ENCODE measurements at places on chromosomes 12 and 14.

DNA sequence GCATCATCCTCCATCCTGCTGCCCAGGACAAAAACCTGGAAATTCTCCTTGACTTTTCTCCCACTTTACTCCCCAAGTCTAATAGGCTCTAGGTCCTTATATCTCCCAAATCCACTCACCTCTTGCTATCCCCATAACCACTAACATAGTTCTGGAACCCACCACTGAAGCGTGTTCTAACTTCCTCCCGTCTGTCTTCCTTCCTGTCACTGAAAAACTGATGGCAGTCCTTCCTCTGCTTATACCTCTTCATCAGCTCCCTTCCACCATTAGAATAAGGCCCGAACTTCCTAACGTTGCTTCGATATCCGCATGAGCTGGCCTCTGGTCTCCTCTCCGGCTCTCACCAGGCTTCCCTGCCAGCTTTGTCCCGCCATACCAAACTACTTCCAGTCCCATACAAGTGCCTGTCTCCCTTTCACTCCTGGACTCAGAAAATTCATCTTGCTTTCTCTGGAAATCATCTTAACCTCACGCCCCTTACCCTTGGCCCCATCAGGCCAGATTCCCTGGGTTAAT, 63.0 kb upstream of the BCL2L14 start:
- DNase-seq = no peak

DNA sequence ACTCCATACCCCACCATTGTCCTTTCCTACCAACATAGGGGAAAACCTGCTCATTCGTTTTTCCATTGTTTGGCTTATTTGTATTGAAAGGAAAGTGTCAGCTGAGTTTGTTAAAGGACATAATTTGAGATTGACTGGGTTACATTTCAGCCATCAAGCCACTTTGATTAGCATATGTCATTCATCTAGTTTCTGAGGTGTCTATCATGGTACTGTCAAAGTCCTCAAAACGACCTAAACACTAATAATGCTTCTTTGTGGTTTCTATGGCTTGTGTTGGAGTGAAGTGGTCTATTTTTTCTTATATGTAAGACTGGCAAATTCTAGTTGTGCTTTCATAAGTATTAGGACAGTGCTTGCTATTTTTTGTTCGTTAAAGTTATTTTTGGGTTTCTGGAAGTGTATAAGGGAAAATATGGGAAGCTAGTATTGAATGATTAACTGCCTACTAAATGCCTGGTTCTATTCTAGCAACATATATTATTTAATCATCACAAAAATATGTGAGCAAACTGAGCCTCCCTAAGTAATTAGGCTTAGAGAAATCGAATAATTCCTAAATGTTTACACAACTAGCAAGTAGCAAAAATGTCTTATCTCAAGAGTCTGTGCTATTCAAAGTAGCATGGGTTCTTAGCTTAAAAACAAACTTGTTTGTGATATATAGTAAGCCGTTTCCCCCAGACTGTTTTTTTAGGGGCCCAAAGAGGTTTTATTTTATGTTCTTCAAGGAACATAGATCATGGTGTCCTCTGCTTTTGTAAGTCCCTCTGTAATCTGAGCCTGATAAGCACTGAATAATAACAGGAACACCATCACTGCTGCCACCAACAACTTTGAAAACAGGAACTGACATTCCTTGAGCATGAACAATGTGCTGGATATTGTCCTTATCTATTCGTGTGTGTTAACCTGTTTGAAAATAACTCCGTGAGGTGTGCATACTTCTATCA, 67.1 kb downstream of the DERA start:
- DNase-seq = no peak

DNA sequence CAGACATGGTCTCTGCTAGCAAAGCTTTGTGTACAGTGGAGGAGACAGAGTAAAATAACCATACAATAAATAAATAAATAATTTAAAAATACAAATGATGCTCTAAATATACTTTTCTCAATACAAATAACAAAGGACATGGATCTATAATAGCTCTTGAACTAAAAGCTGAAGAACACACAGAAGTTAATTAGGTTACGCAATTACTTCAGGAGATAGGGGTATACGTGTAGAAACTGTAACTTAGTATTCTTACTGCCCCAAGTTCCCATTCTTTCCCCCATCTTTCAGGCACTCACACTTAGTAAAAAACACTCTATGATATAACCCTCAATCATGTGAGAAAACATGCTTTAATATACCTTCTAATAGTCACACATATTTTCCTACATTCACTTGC, 44.2 kb downstream of the INSM2 start:
- DNase-seq = no peak

GRCh38 chr12:89768586-89769482, 60.2 kb upstream of the ATP2B1 start:
- DNase-seq = no peak

DNA sequence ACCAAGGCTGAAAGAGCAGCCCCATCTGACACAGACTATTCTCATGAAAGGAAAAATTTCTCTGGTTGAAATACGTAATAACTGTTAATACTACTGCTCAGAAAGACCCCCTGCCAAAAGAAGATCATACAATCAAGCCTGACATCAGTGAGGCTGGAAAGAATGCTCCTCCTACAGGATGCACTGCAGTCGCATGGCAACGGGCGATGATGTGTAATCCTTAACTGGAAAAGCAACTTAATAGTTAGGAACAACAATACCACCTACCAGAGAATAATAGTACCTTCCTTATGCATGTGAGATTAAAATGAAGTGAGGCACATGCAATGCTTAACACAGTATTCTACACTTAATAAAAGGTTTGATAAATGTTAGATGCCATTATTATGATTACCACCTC, 1.2 kb upstream of the GOLGA5 start:
- no peak for DNase-seq

DNA sequence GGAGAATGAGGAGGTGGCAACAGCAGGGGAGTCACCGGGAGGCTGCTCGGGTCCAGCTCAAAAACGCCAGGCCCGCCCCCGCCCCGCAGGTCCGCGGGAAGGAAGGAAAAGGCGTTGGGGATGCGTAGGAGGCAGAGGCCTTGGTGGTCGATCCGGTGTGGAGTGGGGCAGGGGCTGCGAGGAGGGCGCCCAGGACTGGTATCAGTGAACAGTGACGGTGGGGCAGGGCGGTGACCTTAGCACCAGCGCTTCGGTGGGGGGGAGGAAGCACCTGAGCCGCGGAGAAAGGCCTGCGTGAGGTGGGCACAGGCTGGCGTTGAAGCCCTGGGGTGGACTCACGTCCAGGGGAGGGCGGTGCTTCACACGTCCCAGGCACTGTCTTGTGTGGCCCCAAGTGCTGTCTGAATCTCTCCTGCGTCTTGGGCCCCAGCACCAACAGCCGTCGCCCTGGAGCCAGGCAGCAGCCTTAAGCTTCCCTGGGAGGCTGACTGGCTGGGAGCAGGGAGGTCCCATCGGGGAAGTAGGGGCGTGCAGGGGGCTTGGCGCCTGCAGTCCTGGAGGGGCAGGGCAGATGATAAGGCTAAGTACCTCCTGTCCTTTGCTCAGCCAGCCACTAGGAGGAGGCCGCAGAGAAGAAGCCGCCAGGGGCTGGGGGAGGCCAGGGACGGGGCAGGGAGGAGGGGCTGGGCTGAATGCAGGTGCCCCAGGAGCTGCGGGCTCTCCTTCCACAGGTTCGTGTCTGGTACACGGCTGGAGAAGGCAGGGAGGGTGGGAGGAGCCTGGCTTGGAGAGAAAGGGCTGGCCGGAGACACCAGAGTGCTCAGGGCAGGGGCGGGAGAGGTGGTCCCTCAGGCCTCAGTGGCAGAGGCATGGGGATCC, 26.5 kb downstream of the ZBTB42 start:
- peak; percentile 16 for DNase-seq

GRCh38 chr12:30000401-30000800, 216.7 kb upstream of the TMTC1 start:
- no peak for DNase-seq

DNA sequence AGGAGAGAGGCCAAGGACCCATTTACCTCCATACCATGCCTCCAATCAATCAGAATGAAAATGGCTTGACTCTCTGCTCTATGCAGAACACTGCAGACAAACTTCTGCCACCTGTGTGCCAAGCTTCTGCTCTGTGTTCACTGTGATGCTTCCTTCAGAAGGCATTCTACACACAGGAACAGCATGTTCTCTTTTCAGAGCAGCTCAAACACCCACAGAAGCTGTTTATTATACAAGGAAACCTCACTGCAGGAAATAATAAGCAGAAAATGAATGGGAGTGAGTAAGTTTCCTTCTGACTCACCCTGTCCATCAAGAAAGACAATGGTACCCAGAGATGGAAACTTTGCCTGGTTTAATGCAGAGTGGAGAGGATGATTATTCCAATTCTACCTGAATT, 2.4 kb upstream of the ESR2 start:
- DNase-seq = no peak

GRCh38 chr12:69118516-69118915, 120.9 kb upstream of the CPSF6 start:
- no peak for DNase-seq

GRCh38 chr12:55663391-55663790, 26.7 kb downstream of the OR10P1 start:
- no peak for DNase-seq

- no peak for DNase-seq
Observed at GRCh38 chr12:45745861-45746277, 16.4 kb downstream of the ARID2 start.

DNA sequence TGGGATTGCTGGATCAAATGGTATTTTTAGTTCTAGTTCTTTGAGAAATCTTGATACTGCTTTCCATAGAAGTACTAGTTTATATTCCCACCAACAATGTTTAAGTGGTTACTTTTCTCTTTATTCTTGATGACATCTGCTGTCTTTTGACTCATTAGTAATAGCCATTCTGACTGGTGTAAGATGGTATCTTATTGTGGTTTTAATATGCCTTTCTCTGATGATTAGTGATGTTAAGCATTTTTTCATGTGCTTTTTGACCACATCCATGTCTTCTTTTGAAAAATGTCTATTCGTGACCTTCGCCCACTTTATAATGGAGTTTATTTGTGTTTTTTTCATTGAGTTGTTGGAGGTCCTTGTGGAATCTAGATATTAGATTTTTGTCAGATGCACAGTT, 865.7 kb downstream of the SLC6A15 start:
- no peak for DNase-seq

- DNase-seq = no peak
Observed at GRCh38 chr14:22976620-22977433, 5.5 kb downstream of the AJUBA start.

GRCh38 chr12:96335270-96335669, 65.0 kb downstream of the CDK17 start:
- no peak for DNase-seq

GRCh38 chr12:84502907-84503787, 409.5 kb downstream of the SLC6A15 start:
- DNase-seq = no peak

DNA sequence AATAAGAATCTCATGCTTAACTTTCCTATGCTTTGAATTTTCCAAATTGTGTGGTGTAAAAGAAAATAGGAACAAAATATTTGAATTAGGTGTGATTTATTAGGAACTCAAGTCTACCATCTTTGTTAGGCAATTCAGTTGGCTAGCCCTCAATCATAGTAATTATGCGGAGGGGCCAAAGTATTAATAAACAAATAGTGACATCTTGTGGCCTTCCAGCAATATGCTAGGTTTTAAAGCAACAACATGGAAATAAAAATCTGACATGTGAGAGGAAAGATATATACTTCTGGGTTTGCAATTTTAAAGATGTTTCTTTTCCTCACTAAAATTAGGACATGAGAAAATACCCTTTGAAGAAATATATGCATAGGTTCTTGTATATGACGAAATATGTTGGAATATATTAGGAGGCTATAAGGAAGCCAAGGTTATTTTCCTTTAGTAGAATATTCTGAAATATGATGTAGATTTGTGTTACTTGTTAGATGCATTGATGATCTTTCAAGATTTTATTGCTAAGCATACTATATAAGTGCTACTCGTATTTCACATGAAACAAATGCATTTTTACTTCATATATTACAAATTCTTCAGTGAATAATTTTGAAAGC, 200.4 kb downstream of the PTPRO start:
- DNase-seq = no peak

DNA sequence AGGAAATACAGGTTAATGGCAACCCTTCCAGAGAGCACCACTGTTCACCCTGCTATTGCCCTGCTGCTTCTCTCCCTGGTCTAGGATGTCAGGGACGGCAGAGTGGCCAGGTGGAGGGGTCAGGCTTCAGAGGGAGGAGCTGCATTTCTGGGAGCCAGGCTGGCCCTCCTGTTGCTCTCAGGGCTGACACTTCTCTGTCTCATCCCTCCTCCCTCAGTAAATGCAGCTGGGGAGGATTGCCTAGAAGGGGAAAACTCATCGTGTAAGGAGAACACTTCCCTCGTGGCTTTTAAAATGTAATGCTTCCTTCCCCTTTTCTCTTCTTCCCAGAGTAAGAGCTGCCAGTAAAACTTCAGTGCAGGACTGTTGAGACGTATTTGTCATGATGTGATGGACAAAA, 20.8 kb downstream of the SUSD6 start:
- no peak for DNase-seq

GRCh38 chr12:101039848-101040531, 170.0 kb downstream of the SLC5A8 start:
- DNase-seq = no peak

DNA sequence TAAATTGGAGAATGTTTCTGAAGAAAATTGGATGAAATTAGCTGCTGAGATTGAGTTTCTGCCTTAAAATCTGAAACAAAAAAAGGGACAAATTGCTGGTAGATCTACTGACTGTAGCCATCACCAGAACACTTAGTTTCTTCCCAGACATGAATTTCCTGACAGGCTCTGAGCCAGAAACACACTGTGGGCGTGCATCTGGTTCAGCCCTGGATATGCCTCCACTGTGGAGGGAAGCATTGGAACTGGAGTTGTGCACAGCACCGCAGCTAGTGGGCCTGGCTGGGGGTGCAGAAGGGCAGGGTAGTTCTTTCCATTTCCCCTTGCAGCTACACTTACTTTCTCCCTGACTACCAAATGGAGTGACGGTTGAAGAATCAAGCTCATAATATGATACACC, 31.2 kb downstream of the CREBL2 start:
- DNase-seq = no peak

- DNase-seq = no peak
Observed at GRCh38 chr14:46323404-46323762, 328.2 kb downstream of the RPL10L start.

DNA sequence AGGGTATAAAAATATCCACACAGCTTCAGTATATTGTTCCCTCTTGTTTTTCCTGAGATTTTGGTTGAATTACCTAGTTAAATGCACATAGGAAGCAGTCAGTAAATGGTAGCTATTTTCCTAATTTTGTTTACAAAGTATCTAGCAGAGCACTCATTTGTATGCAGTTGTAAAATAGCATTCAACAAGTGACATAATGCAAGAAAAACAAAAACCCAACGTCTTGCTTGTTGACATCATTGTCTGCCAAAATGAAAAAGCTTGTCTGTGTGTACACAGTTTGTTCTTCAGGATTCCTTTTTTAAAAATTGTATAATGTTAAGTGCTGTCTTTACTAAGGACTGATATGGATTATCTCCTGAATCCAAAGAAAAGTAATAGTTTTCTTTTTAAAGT, 2.7 kb downstream of the VRTN start:
- no peak for DNase-seq

- DNase-seq = no peak
Observed at GRCh38 chr14:87940894-87941293, 52.1 kb downstream of the GALC start.

All from stimulated activated CD4-positive, alpha-beta T cell treated with anti-CD3 and anti-CD28 coated beads, Interleukin-15, amount 100 ng/mL, for 1 hour (primary cell).